ENCODE measurements at places on chromosomes 13 and 19.

DNA sequence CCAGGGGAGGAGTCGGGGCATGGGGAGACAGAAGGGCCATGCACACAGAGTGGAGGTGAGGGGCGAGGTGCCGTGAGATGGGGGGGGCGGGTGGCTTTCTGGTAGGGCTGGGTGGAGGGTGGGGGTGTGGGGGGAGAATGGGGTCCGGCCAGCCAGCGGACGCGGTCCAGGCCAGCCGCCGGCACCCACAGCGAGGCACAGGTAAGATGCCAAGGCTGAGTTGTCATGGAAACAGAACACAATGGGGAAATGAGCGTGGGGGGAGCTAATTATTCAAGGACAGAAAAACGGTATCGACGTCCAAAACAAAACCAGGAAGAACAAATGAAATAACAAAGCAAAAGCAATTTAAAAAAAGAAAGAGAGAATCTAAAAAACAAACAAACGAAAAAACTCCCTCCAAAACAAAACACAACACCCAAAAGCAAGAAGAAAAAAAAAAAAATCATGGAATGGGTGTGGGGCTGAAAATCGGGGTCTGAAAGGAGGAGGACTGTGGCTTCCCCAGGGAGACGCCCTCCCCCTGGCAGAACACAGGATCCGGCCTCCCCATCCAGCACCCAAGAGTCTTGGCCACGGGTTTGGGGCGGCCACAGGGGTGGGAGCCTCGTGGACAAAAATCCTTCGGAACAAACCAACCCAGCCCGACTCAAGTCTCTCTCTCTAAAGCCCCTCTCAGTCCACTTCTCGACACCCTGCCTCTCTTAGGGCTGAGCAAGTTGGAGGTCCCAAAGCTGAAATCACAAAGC, 92.5 kb downstream of the PTPRS start:
- DNase-seq, result no peak

GRCh38 chr19:32865326-32865725, 4.2 kb downstream of the SLC7A9 start:
- DNase-seq, result no peak

DNA sequence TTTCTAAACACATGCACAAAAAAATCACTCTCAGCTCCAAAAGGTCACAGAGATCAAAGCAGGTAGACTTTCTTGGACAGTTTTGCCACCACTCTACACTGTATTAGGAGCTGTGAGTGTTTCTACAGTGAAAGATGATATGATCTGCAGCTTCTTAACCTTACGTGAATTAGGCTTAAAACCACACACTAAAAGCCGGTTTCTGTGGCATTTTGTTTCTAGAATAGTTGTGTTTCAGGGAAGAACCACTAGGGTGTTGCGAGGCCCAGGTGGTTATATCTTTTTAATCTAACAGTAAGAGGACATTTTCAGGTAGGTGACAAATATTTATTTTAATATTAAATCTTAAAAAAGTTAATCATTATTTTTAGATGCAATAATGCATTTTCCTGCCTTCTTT, 216.4 kb downstream of the KLF5 start:
- DNase-seq, result no peak

GRCh38 chr13:31045286-31046081, 113.0 kb downstream of the TEX26 start:
- DNase-seq, result peak; percentile 56

DNA sequence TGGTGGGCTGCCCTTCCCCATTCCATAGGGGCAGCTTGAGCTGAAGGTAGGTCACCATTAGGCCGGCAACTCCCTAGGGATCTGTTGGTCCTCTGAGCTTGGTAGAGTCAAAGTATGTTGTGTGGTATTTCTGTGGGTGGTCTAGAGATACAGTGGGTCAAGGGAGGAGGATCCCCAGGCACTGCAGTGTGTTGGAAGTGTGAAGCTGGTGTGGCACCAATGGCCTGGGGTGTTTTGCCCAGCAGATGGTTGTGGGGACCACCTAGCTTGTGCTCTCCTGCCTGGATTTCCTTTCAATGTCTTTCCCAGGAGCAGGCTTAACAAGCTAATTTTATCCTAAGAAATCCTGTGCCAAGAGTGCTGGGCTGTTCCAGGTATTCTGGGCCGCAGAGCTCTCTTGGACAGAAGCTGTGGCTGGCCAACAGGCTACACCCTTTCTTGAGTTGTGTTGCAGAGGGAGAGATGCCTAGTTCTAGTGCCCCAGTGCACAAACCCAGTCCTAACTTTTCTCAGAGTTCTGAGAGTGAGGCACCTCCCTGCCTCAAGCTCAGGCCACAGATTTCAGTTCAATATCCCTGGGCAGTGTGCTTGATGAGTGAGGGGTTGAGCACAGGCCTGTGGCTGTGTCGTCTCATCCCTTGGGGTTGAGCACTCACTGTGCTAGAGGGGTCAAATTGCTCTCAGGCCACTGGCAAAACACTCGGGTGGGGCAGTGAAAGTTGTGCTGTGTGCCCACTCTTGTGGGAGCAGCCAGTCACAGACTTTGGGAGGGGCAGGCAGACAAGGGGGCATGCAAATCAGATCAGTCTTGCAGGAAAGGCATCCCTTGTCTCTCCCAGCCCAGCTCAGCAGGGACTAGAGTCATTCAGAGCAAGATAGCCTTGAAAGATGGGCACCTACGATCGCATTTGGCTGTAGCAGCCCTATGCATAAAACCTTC, 1806.1 kb upstream of the MIR17HG start:
- no peak for DNase-seq

- DNase-seq, result no peak
Measured at GRCh38 chr13:91563799-91564198, 165.4 kb downstream of the GPC5 start.

- DNase-seq, result no peak
Measured at GRCh38 chr13:80469853-80470381, 129.0 kb upstream of the SPRY2 start.

DNA sequence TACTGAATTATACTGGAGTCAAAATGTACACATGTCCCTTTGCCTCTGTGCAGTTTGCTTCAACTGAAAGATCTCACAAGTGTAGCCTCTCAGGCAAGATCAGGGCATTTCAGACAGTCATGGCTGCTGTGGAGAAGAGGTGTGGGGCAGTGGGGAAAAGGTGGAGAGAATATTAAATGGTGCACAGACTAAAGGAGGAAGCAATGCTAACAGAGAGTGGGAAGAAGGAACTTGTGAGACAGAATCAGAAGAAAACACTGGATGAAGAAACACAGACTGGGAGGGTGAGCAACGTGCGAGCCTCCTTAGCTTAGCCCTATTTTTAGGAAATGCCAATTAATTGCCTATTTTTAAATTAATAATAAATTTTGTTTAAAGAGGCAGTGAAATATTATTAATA, 49.6 kb upstream of the RAP2A start:
- DNase-seq, result no peak

DNA sequence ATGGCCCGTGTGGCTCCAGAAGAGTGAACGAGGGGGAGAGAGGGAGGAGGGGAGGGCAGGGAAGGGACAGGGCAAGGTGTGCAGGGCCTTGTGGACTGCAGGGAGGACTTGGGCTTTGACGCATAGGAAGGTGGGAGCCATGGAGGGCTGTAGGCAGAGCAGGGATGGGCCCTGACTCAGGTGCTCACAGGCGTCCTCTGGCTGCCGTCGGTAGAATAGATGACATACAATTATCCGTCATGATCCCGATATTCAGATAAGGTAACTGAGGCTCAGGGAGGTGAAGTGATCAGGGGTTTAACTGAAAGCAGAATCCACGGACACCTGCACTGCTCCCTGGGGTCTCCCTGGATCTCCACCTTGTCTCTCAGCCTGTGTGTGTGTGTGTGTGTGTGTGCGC, 3.4 kb downstream of the C3 start:
- DNase-seq, result no peak

DNA sequence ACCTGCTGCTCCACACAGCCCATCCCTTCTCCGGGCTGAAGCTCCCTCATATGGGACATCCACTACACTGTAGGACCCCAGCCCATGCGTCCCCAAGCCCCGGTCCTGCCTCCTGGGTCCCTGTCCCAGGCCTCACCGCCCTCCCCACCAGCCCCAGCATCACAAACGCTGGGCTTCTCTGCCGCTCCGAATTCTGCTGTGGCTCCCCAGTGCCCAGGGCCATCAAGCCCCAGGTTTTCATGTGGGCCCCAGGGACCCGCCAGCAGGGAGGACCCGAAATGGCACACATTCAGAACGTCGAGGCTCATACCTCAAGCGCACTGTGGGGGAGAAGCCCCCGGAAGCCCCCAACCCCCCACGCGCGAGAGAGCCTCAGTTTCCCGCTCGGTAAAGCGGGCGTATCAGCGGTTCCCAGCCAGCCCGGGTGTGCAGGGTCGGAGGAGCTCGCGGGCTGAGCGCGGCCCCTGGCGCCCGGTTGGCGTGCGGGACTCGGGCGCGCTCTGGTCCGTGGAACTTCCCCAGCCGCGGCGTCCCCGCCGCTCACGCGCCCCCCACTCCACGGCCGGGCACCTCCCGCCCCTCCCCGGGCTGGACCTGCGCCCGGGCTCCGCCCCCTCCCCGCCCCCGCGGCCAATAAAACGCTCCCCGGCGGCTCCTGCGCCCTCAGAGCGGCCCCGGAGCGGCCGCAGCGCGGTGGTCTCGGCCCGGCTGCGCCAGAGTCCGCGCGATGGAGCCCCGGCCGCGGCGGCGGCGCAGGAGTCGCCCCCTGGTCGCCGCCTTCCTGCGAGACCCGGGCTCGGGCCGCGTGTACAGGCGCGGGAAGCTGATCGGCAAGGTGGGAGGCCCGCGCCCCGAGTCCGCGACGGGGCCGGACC, at the start of gene PLK5:
PLK5 (plus strand) TSS at position 666 of the 875 bp plus-strand sequence. CDS start 2,920 bp downstream, outside the sequence.
- no peak for DNase-seq

GRCh38 chr13:21316376-21316775, 139.9 kb downstream of the MRPL57 start:
- no peak for DNase-seq

DNA sequence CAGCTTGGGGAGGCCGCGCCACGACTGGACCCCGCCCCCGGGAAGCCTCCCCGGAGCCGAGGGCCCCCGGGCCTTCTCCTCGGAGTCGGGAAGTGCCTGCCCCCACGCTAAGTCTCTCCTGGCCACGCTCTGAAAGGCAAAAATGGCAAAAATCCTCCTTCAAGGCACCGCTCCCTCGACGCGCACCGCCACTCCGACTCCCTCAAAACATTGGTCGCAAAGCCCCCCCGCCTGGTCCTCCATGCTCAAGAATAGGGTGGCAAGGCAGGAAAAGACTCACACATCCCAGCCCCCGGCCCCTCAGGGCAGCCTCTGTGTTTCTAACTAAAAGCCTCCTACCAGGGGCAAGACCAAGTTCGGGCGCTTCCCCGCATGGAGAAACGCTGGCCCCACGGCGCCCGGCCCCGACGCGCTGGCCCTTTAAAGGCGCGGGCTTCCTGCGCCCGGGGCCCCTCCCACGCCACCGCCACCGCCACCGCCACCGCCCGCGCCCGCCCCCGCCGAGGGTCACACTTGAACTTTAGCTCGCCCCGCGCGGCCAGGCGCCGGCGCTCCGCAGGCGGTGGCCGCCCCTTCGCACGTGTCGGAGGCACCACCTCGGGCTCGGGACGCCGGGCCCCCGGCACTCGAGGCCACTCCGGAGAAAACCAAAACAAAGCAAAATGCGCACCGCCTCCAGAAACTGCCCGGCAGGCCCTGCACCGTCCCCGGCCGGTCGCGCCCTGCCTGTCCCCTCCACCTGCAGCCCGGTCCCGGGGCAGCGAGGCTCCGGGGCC, 1.9 kb downstream of the FOXO1 start:
- DNase-seq, result peak; percentile 66

GRCh38 chr19:52638601-52639000, 446 bp upstream of the ZNF83 start:
- no peak for DNase-seq

DNA sequence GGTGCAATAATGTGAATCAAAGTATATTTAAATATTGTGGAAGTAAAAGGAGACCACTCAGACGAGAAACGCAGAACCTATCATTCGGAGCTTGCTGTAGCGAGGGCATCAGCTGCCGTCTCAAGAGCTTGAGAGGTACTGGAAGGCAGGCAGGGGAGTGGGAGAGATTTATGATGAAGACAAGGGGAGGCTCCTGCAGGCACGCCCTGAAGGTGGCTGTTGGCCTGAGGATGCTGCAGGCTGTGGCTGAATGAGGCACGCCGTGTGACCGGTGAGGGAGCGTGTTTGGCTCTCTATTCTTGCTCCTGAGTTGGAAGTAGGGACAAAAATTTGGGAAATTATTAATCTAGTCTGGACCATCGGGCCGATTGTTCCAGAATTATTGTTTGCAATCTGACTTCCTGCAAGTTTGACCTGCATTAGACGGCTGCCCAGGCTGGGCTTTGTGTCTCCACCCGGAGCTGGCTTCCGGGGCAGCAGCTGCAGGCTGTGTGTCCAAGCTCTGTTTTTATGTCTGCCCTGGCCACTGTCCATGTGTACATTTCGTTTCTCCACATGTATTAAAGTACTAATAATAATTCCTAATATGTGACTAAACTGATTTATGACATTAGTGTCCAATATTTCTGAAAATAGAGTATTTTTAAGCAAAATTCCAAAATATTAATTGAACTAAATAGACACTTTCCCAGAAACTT, 91.1 kb upstream of the ANKRD10 start:
- no peak for DNase-seq

- DNase-seq, result peak; percentile 86
Measured at GRCh38 chr13:76991432-76991795, 467 bp upstream of the CLN5 start.

- no peak for DNase-seq
Measured at GRCh38 chr19:46621191-46622117, 3.4 kb downstream of the PTGIR start.

- no peak for DNase-seq
Measured at GRCh38 chr19:41095703-41096102, 7.5 kb downstream of the CYP2A13 start.

DNA sequence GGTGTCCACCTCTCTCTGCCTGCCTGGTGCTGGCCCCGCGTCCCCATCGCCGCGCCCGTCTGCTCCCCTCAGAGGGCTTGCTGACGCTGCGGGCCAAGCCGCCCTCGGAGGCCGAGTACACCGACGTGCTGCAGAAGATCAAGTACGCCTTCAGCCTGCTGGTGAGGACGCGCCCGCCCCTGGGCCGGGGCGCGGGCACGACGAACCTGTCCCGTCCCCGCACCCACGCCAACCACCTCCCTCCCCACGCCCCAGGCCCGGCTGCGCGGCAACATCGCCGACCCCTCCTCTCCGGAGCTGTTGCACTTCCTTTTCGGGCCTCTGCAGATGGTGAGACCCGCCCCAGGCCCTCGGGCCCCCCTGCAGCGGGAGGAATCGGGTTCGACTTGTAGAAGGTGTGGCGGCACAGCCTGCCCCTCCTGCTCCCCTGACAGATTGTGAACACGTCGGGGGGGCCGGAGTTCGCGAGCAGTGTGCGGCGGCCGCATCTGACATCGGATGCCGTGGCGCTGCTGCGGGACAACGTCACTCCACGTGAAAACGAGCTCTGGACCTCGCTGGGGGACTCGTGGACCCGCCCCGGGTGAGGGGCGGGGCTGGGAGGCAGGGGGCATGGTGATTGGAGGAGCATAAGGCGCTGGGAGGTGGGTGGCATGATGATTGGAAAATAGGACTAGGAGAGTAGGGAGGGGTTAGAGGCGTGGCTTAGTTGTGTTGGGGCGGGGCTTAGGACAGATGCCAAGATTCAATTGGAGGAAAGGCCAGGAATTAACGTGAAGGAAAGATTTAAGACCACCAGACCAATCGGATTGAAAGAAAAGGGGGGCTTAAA, 6.6 kb downstream of the EPS8L1 start:
- DNase-seq, result peak; percentile 73

- no peak for DNase-seq
Measured at GRCh38 chr13:110089815-110090214, 217.1 kb downstream of the COL4A1 start.
